ENCODE measurements at places on chromosomes 1 and 21.

- no peak for DNase-seq
Observed at GRCh38 chr1:157766792-157767191, 10.1 kb downstream of the FCRL2 start.

- DNase-seq: no peak
Observed at GRCh38 chr1:222953585-222953984, 138.7 kb downstream of the DISP1 start.

GRCh38 chr1:213051127-213051880, at the start of gene RPS6KC1:
Gene RPS6KC1, plus strand, starts transcription at chr1:213051241. Its CDS starts 164 bp downstream, at chr1:213051405.
- peak; percentile 93 for DNase-seq

DNA sequence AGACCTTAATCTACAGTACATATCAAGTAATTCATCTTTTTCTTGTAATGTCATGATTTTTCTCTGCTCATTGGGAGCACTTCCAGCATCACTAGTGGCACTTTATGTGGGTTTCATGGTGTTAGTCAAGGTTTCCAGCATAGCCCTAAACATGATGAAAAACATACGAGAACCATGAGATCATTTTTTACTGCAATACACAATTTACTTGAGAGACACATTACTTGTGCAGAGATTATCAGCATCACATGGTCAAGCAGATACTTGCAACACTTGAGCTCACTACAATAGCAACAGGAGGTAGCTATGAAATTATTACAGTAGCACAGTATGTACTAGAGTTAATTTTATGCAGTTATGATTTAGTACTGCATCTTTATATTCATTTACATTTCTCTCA, 36.4 kb downstream of the ITGB3BP start:
- DNase-seq: no peak

- DNase-seq: no peak
Observed at GRCh38 chr1:74641161-74641560, 32.4 kb downstream of the ERICH3 start.

GRCh38 chr1:231099996-231100767, 60.1 kb upstream of the FAM89A start:
- DNase-seq: no peak

GRCh38 chr1:53344921-53345838, 17.3 kb upstream of the LRP8 start:
- peak; percentile 33 for DNase-seq

DNA sequence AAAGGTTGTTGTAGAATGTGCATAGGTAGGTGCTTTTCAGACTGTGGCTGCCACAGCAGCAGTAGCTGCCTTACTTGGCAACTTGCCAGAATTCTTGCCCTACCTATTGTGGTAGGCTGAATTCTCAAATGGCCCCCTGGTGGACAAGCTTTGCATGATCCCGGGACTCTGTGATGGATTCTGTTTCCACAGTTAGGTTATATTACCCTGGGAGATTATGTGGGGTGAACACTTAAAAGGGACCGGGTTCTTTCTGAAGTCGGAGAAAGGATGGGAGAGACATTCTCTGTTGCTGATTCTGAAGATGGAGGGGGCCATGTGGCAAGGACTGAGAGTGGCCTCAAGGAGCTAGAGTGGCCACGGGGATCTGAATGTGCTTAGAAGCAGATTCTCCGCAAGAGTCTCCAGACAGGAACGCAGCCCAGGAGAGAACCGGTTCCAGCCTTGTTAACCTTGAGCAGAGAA, 32.1 kb upstream of the KCNE1 start:
- DNase-seq: peak; percentile 18

DNA sequence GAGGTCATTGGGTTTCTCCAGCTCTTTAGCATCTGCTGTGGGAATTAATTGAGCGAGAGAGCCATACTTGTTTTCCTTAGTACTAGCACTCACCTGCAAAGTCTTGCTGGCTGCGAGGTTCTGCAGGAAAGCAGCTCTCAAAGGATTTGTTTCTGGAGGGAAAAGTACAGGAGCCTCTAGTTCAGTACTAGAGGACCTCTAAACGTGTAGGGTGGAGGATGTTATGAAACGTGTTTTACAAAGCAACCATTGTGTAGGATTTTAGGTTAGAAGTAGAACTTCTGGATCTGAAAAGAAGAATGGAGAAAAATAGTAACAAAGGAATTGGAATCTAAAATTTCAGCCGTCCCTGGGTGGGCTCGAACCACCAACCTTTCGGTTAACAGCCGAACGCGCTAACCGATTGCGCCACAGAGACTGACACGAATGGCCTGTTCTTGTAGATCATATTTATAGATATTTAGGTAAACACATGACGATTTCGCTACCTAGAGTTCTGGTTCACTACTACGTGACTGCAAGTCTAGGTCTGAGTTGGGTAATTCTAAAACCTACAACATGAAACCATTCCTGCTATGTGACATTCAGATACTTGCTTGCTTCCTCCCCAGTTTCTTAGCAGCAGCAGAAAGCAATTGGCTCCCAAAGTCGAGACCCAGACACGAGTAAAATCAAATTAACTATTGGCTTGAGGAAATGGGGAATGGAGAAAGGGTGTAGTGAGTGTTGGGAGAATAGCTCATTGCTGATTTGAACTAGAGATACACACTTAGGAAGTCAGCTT, 60.2 kb upstream of the CFAP126 start:
- DNase-seq: no peak

GRCh38 chr1:7962636-7963377, 1.3 kb downstream of the PARK7 start:
- no peak for DNase-seq

DNA sequence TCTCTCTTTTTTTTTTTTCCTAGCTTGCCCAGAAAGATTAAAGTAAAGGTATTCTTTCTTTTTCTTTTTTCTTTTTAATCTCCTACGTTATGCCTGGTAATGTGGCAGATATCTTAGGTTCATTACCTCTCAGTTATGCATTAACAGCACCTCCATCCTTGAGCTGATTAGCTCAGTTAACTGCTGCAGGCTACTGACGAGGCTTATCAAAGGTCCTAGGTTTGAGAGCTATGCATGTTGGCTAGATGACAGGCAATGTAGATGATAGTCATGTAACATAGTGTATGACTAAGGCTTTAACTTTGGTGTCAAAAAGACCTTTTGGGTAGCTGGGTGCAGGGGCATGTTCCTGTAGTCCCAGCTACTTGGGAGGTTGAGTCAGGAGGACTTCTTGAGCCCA, 53.7 kb upstream of the CACYBP start:
- DNase-seq: no peak

- peak; percentile 64 for DNase-seq
Observed at GRCh38 chr1:206079135-206079534, 26.2 kb downstream of the RHEX start.

GRCh38 chr1:27350663-27351540, 9.1 kb downstream of the SYTL1 start:
- no peak for DNase-seq

- DNase-seq: no peak
Observed at GRCh38 chr1:164562061-164562460, 3.1 kb downstream of the PBX1 start.

DNA sequence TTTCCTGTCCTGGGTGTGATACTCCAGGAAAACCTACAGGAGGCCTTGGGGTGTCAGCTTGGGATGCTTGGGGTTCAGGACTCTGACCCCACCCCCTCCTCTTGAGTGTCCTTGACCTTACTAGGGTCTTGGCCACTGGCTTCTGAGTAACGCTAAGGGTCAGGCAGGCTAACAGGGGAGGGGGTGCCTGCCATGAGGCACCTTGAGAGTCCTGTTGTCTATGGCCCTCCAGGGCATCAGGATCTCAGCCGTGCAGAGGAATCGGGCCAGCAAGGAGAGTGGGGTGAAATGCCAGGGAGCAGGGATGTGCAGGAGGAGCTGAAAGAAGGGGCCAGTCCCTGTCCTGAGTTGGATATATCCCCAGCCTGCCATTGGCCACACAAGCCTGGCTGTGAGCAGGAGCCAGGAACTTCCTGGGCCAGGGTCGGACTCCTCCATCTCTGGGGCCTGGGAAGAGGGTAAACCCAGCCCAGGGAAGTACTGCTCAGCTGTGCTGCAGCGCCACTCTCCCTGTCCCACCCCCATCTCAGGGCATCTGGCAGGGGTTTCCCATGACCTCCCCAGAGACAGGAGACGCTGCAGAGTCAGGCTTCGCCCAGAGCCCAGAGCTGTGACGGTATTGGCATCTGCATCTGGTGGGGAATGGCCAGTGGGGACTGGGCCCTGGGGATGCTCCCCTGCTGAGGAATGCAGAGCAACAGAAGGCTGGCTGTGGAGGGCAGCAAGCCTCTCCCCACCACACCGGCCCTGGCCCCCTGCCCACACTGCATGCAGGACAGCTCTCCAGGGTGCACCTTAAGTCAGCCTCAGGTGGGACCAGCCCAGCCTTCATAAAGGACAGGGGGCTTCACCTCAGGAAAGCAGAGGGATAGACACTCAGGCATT, 6.3 kb downstream of the KIF21B start:
- no peak for DNase-seq

Data from MV-4-11 (cell line).